Head of caudate nucleus (tissue), 42 donors: ENCODE measurements at places on chromosomes 2 and 18.

DNA sequence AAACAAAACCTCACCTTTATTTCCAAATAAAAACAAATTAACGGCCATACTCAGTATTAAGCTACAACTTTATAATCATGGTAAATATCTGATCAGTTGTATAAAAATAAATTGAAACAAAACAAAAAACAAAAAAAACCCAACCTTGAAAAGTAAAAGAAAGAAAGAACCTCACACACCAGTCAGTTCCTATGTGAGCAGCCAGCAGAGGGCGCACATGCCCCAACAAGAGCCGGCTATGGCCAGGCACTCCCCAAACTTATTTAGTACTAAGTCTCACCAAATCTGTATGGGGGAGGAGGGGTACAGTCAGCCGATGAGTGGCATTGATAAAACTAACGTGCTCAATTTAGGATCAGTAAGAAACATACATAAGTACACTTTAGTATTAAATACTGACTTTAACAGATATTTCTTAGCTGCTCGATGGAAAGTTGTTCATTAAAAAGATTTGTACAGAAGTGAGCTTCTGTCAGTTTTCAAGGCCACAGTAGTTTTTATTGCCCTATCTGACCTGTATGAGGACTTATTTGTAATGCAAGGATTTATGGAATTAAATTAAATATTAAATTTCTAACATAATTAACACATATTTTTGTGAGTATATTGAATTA, 172.6 kb downstream of the TCF4 start:
- DNase-seq = peak; percentile 86

DNA sequence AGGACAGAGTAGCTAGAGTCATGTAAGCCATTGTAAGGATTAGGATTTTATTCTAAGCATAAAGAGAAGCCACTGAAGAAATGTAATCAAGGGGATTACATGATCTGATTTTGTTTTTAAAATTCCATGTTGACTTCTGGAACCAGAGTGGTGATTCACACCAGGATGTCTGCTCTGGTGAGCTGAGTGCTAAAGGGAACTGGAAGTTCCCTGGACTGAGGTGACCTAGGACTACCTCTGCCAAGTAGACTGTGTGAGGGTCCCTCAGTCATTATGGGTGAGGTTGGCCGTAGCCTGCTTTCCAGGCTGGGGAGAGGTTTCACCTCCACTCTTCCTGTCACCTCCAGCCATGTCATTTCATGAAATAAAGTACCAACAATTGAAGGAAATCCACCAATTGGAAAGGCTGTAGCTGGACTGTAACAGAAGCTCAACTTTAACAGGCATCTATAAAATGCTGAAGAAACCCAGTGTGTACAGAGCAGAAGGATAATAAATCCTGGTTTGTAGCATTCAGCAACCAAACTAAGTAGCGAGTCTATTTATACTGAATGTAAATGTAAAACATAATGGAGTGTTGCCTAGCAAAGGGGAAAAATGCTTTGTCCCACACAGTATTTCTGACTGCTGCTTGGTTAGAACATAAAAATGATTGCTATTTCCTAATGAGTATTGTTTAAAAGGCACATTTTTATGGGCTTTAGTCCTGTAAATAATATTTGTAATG, 507.4 kb upstream of the PKDCC start:
- DNase-seq = no peak

DNA sequence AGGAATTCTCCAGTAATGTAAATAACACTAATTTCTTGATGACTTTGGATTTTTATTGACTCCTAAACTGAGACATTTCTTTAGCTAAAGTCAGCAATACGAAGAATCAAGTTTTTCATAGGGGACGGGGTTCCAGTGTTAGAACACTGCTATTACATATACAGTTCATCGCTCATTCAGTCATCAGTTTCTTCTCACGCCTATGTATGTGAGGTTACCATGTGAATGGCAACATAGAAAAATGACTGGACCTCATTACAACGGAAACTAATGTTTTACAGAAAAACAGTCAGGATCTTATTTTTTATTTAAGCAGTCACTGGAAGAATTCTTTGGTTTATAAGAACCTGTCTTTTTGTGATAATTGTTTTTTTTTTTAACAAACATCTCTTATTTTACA, 56.4 kb downstream of the THADA start:
- no peak for DNase-seq

- no peak for DNase-seq
These were observed 12.7 kb downstream of the OLA1 start for GRCh38 chr2:174235680-174236079.

DNA sequence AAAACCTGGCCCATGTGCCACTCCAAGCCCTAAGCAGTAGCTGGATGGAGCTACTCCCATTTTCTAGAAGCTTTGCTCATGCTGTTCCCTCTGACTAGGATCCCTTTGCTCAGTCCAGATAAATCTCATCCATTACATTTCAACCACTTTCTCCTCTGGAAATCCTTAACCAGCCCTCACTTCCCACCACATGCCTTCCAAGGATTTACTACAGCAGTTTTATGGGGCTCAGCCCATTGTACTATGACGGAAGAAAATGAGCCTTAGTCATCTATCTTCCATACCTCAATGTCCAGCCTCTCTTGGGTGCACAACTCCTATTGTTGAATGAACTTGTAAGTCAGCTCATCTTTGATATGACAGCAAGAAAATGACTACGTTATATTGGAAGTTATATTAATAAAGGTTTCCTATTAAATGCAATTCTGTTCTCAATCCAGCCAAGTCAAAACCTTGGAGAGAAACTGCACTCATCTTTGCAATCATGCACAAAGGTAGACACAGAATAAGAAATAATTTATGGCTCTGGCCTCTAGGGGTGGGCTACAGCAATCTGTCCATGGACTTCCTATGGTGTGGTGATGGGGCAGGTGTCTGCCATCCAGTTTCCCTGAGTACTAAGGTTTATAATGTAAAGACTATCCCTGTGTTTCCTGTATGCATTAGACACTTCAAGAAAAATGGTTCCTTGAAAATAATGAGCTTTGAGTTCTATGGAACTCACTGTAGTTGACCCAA, 3.4 kb downstream of the B4GALT6 start:
- DNase-seq = no peak

- no peak for DNase-seq
These were observed 164.1 kb downstream of the KIAA1328 start for GRCh38 chr18:36993068-36993467.

DNA sequence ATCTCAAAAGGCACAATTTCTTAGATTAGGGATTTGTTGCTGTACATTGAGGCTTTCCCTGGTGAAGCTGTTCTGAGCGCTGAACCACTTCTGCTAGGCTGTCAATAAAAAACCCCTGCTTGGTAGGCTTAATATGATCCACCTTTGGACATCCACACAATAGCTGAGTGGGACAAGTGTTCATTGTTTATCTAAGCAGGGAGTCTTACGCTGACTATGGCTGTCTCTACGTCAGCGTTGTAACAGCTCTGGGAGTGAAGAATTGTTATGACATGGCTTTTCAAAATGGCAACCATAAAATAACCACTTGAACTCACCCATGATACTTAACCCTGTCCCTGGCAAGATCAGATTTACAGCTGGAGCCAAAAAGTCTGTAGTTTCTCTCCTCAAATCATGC, 111.5 kb upstream of the SULT1C3 start:
- DNase-seq = no peak

DNA sequence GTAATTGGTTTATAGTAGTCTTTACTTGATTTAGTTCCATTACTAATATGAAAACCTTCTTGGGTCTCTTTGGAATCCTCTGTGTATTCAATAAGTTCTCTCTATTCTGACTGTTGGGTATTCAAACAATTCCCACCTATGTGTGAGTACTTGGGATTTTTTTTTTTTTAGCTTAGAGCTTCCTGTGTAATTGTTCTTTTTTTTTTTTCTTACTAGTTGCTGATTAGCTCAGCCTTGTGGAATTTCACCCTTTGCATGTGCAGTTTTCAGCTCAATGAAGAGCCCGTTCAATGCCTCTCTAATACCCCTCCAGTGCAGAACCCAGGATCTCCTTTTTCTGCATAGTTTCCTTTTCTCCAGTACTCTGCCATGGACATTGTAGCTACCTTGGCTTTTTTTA, 339.1 kb upstream of the GALNT5 start:
- DNase-seq = no peak

DNA sequence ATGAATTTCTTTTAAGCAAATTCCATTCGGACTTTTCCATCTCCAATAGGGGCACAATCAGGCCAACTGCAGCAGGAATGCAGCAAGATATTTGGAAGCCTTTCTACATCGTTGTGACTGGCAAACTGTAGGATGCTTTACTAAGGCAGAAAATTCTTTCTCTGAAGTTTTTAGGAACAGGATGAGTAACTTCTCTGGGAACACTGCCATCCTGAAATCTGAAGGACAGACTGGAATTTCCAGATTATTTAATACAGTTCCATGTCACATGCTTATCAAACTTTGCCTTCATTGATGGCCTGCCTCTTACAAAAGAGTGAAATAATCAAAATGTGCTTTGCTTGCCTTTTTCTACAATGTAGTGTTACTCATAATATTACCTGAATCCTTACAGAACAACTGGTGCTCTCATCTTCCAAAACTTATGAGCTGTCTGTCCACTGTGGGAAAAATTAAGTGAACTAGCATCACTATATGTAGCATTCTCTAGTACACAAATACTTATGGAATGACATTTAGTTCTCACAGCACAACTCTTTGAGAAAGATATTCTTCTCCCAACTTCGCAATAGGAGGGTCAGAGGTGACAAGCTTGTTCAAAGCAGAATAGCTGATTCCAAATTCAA, 32.0 kb upstream of the MAP2 start:
- no peak for DNase-seq

DNA sequence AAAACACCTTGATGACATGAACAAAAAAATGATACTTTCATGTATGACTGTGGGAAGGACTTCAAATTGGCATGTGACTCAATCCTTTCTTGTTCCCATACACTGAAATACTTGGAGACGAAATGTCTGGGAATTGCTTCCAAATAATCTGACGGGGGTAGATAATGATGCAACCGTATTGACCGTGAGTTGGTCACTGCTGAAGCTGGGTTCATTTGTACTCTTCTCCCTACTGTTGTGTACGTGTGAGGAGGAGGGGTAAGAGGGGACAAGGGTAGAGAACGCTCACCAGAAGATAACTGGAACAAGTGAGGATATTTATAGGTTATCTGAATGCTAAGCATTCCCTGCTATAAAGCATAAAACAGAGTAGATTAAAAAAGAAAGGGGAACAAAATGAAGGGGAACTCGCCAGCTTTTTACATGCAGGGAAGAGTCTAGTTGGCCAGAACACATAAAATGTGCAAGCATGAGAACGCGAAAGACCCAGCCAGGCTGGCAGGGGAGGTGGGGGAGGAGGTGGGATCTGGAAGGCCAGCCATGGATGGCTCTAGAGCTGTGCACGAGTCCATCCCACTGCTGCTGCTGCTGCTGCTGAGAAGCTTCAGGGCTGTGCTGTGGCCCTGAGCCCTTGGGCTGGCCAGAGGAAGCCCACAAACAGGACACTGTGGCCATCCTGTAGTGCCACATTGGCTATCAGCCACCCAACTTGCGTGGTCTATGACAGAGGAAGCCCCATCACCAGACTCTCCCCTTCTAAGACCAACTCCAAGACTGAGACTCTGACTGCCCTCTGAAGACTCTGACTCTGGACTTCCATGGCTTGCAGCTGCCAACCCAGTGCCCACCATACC, 15.2 kb upstream of the CETN1 start:
- no peak for DNase-seq

- DNase-seq = no peak
These were observed 76.7 kb upstream of the SESTD1 start for GRCh38 chr2:179341152-179341866.

DNA sequence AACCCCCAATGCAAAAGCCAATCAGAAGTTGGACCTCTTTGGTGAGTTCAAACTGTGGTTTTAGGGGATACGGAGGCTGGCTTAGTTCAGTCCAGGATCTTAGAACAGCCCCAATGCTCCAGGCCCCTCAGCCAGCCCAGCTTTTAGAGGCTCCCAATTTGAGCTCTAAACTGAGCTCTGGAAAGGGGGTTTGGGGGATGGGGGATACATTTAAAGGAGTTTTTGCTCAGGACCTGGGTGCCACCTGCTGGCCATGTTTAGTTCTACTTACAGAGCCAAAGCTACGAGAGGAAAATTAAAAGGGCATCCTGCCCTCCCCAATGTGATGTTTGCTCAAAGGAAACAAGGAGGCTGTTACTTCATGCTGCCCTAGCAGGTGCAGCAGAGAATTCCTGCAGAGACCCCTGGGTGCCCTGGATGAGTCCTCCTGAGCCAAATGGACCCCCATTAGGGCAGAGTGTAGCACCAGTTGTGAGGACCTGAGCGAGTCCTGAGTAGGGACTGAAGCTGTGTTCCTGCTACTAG, 15.9 kb upstream of the TMEM214 start:
- DNase-seq = peak; percentile 68

DNA sequence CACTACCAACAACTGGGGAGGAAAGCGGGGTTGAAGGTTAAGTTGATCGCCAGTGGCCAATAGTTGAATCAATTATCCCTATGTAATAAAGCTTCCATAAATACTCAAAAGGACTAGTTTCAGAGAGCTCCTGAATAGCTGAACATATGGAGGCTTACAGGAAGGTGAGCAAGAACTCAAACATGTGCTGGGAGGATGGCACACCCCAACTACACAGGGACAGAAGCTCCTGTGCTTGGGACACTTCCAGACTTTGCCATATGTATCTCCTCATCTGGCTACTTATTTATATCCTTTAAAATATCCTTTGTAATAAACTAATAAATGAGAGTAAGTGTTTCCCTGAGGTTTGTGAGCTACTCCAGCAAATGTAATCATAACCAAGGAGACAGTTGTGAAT, 115.7 kb downstream of the HNMT start:
- DNase-seq = no peak

DNA sequence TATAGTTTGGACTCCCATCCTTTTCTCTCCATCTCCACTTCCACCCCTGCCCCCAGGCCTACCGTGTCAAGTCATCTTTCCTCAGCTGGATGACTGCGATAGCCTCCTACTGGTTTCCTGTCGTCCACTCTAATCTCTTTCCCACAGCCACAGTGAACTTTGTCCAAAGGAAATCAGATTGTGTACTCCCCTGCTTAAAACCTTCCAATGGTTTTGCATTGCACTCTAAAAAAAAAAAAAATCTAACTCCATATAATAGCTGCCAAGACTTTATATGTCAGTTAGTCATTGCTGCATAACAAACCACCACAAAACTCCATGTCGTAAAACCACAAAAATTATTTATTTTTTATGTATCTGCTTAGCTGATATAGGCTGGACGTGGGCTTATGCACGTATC, 160.2 kb upstream of the CCDC68 start:
- DNase-seq = no peak

DNA sequence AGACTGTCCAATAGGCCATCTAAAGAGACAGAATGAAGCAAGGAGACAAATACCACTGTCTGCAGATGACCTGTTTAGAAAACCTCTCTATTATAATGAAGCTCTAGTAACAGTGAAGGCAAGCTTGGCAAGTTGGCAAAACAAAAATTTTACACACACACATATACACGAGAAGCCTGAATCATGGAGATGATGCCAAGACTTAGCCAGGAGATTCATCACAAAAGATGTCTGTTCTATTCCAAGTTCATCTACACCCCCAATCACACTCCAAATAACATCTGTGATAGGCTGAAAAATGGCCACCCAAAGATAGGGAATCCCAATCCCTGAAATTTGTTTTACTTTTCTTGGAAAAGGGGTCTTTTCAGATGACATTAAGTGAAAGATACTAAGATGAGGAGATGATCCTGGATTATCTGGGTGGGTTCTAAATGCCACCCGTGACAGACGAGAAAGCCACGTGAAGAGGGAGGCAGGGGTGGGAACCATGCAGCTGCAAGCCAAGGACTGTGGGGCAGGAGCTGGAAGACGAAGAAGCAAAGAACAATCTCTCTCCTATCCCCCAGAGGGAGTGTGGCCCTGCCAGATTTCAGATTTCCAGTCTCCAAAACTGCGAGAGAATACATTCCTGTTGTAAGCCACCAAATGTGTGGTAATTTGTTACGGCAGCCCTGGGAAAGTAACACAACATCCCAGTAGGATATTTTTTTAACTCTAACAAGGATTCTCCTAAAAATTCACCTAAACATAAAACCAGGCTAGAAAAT, 20.0 kb downstream of the HDLBP start:
- DNase-seq = peak; percentile 41
